ENCODE measurements at places on chromosomes 3 and 15.

DNA sequence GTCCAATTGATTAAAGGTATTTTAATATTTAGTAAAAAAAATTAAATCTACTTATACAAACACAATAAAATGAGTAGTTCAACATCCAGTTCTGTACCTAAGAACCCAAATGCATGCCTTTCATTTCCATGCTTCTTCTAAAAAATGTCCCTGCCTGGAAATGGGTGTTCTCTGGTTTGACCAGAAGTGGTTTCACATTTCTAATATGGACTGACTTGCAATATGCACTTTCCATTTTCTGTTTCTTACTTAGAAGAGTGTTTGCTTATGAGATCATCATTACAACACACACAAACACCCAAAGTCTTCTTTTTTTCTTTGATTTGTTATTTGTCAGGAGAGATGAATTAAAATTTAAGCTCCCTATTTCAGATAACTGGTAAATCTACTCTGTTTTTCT, 879.6 kb downstream of the AGBL1 start:
- DNase-seq: no peak

DNA sequence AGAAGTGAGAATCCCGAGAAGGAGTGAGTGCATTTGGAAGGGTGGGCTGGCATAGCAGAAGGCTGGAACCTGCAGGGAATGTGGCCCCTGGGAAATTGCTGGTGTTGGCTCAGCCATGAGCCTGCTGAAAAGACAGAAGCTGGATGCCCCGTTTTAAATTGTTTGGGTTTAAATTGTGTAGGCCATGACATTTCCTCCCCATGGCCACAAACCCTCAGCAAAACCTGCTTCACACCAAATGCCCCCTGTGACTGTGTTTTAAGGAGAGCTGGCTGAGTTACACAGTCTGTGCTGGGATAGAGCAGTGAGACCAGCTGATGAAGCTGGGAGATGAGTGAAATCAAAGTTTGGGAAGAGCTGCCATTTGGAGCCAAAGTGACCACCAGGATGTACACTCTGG, 216.3 kb upstream of the RGMA start:
- no peak for DNase-seq

GRCh38 chr3:145118303-145118702, 1042.7 kb downstream of the PLOD2 start:
- DNase-seq: no peak

DNA sequence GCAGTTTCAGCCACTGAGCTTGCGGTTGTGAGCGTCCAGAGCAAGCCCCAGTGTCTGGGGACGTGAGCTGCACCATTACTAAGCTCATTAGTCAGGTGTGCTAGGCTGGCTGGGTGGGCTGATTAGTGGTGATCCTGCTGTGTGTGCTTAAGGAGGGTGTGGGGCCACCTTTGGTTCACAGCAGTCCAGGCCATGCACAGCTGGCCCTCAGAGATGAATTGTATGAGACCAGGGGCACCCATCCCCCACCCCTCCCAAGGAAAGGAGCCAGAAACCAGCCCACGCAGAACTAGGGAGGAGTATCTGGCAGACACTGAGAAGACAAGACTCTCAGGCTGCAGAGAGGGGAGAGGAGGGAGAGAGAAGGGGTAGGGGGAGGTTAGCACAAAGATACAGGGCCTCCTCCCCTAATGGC, 3.8 kb downstream of the TYRO3 start:
- no peak for DNase-seq

- no peak for DNase-seq
Observed at GRCh38 chr15:100060276-100060926, 281.4 kb downstream of the ADAMTS17 start.

DNA sequence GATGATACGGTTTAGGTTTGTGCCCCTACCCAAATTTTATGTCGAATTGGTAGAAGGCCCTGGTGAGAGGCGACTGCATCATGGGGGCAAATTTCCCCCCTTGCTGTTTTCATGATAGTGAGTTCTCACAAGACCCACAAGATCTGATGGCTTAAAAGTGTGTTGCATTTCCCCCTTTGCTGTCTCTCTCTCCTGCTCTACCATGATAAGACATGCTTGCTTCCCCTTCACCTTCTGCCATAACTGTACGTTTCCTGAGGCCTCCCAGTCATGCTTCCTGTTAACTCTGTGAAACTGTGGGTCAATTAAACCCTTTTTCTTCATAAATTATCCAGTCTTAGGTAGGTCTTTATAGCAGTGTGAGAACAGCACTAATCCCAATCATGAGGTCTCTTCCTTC, 381.2 kb downstream of the RSL24D1 start:
- DNase-seq: no peak

DNA sequence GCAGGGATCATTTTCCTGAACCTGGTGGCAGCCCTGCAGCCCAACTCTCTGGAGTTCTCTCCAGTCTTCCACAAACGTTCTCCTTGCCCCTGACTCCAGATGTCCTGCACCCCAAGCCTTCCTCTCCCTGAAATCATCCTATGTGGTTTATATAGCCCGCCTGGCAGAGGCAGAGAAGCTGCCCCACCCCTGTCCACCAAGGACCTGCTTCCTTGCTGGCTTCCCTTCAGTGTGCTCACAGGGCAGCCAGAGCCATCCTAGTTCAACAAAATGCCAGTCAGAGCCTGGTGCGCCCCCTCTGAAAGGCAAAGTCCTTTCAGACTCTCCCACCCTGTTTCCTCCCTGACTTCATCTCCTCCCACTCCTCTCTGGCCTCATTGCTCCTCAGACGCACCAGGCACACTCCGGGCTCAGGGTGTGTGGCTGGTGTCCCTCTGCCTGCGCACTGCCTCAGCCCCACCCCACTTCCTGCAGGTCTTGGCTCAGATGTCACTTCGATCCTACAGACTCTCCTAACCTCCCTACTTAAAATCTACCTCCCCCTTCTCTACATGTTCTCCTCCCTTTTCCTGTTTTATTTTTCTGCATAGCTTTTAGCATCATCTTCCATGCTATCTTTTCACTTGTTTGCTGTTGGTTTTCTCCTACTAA, 5.9 kb downstream of the KBTBD13 start:
- DNase-seq: peak; percentile 89

DNA sequence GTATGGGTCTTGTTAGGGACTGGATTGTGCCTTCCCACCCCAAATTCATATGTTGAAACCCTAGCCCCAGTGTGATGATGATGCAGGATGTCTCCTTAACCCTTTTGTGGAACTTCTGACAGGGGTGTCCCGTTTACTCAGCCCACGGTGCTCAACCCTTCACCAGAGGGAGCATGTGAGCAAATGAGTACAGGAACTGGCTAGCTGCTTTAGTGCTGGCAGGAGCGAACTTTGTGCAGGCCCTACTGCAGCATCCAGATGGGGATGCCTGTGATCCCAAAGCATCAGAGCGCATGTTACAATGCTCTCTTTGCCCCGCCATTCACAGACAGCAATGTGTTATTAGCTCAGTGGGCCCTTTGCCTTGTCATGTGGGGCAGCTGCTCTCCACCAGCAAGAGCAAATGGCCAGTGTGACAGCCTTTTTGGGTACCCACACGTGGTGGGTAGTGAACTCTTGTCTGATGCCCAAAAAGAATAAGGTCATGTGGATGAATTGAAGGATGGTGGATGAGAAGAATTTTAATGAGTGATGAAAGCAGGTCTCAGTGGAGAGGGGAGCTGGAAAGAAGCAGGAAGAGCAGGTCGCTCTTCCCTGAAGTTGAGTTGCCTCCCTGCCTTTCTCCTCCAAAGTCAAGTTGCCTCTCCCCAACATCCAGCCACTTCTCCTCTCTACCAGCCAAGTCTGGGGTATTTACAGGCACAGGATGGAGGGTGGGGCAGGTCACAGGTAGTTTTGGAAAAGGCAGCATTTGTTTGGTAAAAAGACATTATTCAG, 63.3 kb upstream of the STRIT1 start:
- DNase-seq: no peak

DNA sequence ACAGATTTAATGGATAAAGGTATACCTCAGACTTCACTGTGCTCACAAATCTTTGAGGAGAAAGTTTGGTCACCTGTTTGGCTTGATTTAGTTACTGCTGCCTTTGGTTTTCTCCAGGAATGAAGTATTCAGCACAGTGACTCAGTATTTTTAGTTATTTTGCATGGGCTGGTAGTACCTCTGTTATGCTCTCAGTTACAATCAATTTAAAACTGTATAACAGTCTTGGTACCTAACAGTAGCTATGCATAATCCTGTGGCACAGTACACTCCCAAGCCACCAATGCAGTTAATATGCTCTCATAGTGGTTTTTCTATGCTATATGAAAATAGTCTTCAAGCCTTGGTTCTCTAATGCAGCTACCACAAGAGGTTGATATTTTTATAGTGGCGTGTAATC, 11.9 kb upstream of the EIF3J start:
- DNase-seq: no peak

DNA sequence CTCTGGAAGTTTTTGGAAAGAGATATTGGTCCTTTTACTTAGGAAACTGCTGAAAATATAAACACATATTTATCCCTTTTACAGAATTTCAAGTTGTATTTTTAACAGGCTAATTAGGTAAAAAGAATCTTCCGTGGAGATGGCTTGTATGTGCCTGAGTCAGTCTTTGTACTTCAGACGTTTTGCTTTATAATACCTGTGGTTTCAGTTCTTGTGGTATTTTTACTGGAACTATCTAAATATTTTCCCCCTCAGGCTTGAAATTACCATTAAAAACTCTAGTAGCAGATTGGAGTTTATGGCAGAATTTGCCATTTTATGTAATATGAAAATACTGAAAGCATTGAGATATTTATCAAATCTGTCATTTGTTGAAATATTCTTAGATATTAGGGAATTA, 151.6 kb upstream of the CGNL1 start:
- no peak for DNase-seq

GRCh38 chr15:31461911-31462480, 135.4 kb downstream of the KLF13 start:
- no peak for DNase-seq

- DNase-seq: peak; percentile 6
Observed at GRCh38 chr3:90062016-90062415, 954.6 kb downstream of the EPHA3 start.

- no peak for DNase-seq
Observed at GRCh38 chr3:142053244-142053643, 96.1 kb downstream of the TFDP2 start.

GRCh38 chr3:8579096-8579495, 65.5 kb downstream of the SSUH2 start:
- peak; percentile 6 for DNase-seq

DNA sequence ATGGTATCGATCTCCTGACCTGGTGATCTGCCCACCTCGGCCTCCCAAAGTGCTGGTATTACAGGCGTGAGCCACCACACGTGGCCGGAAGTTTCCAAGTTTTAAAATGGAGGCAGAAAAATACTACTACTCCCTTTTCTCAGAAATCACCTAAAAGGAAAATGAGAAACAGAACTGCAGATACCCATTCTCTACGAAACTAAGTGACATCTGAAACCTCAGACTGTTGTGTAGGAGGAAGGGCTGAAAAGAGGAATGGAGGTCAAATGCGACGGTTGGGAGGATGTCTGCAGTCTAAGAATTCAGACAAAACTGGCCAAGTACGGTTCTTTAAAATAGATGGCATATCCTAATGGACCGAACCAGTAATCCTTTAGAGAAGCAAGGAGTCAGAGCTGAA, 24.1 kb downstream of the WDR48 start:
- DNase-seq: no peak

GRCh38 chr3:188064831-188065493, 89.0 kb upstream of the LPP start:
- no peak for DNase-seq

GRCh38 chr3:167874671-167875372, 139.3 kb downstream of the SERPINI1 start:
- peak; percentile 76 for DNase-seq

- DNase-seq: peak; percentile 75
Observed at GRCh38 chr15:25738171-25738965, 124.8 kb downstream of the ATP10A start.

DNA sequence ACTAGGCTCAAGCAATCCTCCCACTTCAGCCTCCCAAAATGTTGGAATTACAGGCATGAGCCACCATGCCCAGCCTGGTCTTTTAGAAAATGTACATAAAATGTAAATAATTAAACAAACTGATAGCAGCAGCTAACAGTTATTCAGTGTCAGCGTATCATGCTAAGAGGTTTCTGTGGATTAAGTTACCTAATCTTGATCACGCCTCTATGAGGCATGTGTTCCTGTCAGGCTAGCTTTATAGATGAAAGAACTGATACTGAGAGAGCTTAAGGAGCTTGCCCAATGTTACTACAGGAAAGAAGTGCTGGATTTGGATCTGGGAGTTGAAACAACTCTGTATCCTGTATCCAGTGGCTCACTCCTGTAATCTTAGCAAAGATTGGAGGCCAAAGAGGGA, 11.2 kb upstream of the MST1R start:
- peak; percentile 16 for DNase-seq

DNA sequence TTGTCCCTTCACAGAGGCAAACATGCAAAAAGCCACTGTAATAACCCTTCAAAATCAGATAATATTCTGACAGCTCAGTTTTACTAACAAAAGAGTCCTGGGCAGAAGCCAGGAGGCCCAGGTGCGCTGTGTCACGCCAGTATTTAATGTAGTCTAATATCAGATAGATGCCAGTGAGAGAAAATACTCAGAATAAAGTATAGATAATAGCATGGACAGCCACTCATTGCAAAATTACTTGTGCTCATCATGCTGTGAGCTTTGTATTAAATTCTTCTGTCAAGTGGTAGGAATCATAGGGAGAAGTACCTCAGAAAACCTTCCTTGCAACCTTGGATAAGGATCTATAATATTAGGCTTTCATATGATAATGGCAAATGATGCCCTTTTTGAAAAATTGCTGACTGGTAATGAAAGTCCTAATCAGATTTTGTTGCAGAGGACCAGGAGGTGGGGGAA, 1154.3 kb downstream of the ROBO1 start:
- no peak for DNase-seq

DNA sequence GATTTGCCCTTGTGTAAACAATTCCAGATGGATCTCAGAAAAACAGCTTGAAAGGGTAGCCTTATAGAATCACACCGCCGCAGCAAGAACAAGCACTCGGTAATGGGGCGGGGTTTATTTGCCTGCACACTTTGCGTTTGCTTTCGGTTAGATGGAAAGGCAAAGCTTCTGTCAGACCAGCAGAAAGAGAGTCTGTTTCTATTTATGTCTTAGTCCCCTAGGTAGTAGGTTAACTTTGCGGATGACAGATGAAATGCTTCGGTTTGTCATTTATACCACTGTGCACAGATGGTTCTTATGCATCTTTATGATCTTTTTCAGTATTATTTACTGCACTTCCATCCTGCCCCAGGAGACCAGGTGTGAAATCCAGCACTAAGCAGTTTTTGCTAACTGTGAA, 62.2 kb downstream of the PYDC2 start:
- no peak for DNase-seq

- no peak for DNase-seq
Observed at GRCh38 chr3:143103652-143104051, 15.9 kb upstream of the CHST2 start.

DNA sequence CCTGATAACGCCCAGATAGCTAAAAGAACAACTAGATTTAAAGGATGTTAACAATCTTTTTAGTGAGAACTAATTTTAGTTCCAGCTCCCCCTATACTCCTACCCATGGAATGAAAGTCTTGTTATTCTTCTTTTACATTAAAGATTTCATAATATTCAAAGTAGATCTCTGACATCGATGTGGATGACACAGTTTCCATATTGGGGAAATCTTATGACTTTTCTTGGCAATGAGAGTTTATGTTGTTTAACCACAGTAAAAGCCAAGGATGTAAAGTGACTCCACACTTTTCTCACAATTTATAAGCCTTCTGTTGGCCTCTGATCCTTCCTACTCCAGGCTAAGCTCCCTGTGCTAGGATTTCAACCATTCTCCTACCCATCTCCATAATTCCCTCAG, 332.6 kb upstream of the KCNMB2 start:
- DNase-seq: peak; percentile 38
